ENCODE measurements at places on chromosomes 2 and 18.

GRCh38 chr18:24263050-24263449 lies 124.2 kb downstream of the CABYR start:
- H3K4me1 ChIP-seq = no peaks in the 10 kb centered on the region
- no peak for DNase-seq
- no peaks in the 10 kb centered on the region for H3K27me3 ChIP-seq
- H3K27ac ChIP-seq = peak overlapping the region; percentile 4

- no peak overlapping the region for H3K27ac ChIP-seq
- no peaks in the 10 kb centered on the region for H3K36me3 ChIP-seq
- H3K4me3 ChIP-seq = no peak overlapping the region
- H3K4me1 ChIP-seq = no peaks in the 10 kb centered on the region
These were observed 205.4 kb downstream of the PPP1R1C start for GRCh38 chr2:182191061-182191460.

DNA sequence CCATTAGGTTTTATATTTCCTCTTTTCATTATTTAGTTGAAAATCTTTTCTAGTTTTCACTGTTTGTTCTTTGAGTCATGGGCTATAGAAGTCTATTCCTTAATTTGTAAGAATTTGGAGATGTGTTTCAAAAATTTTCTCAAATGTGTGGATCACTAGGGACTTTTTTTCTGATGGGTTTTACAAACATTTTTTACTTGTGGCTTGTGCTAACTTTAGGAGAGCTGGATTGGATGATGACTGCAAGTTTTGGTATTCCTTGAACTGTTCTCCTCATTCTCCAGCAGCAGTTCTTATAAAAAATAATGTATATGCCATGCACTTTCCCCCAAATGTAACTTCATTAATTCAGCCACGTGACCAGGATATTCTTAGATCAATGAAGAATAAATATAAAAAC lies 94.7 kb upstream of the CWC22 start:
- no peak for DNase-seq
- H3K4me1 ChIP-seq = no peaks in the 10 kb centered on the region
- H3K27ac ChIP-seq = no peak overlapping the region

GRCh38 chr2:115807276-115807675 lies 1364.8 kb downstream of the DPP10 start:
- H3K36me3 ChIP-seq = no peaks in the 10 kb centered on the region
- no peak overlapping the region for H3K4me3 ChIP-seq
- no peak overlapping the region for H3K27ac ChIP-seq
- no peaks in the 10 kb centered on the region for H3K4me1 ChIP-seq
- H3K27me3 ChIP-seq = no peaks in the 10 kb centered on the region

DNA sequence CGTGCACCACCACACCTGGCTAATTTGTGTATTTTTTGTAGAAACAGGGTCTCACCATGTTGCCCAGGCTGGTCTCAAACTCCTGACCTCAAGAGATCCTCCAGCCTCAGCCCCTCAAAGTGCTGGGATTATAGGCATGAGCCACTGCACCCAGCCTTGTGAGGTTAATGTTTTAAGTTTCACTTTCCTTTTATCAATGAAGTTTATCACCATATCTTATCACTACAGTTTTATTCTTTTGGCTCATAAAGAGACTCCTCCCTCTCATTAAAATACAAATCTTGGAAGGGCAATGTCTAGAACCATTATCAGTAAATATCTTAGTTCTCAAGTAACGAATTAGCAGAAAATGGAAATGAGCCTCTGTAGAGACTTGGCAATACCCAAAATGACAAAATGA lies 173.8 kb downstream of the BCL11A start:
- H3K27me3 ChIP-seq = no peaks in the 10 kb centered on the region
- H3K27ac ChIP-seq = no peak overlapping the region
- no peaks in the 10 kb centered on the region for H3K36me3 ChIP-seq
- no peaks in the 10 kb centered on the region for H3K4me1 ChIP-seq
- no peak for DNase-seq

DNA sequence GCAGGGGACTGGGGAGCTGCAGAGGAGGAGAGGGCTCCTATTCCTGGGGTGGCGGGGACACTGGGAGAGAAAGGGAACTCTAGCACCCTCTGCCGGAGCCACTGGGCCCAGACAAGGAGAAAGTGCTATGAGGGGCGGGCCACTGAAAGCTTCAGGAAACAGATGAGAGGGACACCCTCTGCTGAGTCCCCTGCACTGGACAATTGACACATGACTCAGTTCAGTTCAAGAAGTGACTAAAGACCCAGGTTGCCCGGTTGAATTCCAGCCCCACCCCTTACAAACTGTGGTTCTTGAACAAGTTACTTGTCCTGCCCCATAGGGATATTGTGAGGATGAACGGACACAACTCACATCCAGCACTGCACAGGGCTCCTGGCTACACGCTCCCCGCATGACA lies 5.0 kb downstream of the RUFY4 start:
- no peaks in the 10 kb centered on the region for H3K27me3 ChIP-seq
- H3K36me3 ChIP-seq = no peaks in the 10 kb centered on the region
- no peak overlapping the region for H3K4me3 ChIP-seq
- no peak overlapping the region for H3K27ac ChIP-seq

GRCh38 chr2:235523021-235523420 lies 29.2 kb downstream of the AGAP1 start:
- DNase-seq = no peak
- no peaks in the 10 kb centered on the region for H3K4me1 ChIP-seq
- H3K27me3 ChIP-seq = no peaks in the 10 kb centered on the region
- no peaks in the 10 kb centered on the region for H3K36me3 ChIP-seq
- no peak overlapping the region for H3K4me3 ChIP-seq

DNA sequence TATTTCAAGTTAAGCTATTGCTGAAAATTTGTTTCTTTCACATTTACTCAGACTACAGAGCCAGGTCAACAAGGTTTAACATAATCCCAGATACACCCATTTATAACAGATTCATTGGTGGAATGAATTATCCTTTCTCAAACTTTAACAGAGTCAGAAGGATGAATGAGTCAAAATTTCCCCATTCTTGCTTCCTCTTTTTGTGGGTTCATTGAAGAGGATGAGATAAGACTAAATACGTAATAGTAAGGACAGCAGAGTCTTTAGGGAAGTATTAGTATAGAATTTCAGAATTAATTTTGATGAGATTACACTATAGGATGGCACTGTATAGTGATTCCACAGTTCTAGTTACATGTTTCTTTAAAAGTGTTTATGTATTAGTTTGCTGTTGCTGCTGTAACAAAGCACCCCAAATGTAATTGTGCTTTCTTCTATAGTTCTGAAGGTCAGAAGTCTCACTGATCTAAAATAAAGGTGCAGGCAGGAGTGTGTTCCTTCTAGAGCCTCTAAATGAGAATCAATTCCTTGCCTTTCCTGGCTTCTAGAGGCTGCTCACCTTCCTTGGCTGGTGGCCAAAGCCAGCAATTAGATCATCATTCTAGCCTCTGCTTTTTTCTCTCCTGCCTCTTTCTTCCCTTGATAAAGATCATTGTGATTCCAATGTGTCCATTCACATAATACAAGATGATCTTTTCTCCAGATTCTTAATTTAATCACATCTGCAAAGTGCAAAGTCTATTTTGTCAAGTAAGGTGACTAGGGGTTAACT lies 309.3 kb upstream of the PIK3C3 start:
- DNase-seq = no peak
- no peaks in the 10 kb centered on the region for H3K4me1 ChIP-seq
- no peak overlapping the region for H3K27ac ChIP-seq
- no peak overlapping the region for H3K4me3 ChIP-seq

- no peaks in the 10 kb centered on the region for H3K36me3 ChIP-seq
- no peak for DNase-seq
- no peaks in the 10 kb centered on the region for H3K4me1 ChIP-seq
- H3K27ac ChIP-seq = no peak overlapping the region
- no peaks in the 10 kb centered on the region for H3K27me3 ChIP-seq
These were observed 52.2 kb upstream of the PTPRM start for GRCh38 chr18:7514796-7515440.

DNA sequence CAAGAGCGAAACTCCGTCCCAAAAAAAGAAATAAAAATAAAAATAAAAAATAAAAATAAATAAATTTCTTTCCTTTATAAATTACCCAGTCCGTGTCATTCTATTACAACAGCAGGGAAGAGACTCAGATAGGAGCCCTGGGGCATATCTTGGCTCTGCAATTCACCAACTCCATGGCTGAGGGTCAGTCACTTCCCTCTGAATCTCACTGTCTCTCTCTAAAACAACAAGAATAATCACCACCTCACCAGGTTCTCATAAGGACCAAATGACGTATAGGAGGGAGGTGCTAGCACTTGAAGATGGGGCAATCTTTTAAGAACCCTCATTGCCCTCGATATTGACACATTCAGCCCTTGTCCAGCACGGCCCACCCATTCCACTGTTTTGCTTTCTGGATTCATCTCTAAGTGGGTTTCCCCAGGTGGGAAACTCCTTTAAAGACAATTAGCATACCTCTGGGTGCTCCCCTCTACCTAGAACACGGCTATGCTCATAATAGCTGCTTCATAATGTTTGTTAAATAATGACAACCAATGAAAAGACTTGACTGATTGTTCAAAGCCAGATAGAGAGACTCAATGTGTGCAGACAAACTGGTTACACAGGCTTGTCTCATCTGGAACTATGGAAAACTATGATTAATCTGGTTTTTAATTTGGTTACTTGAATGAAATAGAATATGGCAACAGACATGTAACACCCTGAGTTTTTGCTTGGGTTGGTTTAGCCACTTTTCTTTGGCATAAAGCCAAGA lies 15.1 kb downstream of the MYCN start:
- H3K36me3 ChIP-seq = no peaks in the 10 kb centered on the region
- H3K27ac ChIP-seq = no peak overlapping the region
- H3K27me3 ChIP-seq = no peaks in the 10 kb centered on the region
- peak; percentile 19 for DNase-seq

DNA sequence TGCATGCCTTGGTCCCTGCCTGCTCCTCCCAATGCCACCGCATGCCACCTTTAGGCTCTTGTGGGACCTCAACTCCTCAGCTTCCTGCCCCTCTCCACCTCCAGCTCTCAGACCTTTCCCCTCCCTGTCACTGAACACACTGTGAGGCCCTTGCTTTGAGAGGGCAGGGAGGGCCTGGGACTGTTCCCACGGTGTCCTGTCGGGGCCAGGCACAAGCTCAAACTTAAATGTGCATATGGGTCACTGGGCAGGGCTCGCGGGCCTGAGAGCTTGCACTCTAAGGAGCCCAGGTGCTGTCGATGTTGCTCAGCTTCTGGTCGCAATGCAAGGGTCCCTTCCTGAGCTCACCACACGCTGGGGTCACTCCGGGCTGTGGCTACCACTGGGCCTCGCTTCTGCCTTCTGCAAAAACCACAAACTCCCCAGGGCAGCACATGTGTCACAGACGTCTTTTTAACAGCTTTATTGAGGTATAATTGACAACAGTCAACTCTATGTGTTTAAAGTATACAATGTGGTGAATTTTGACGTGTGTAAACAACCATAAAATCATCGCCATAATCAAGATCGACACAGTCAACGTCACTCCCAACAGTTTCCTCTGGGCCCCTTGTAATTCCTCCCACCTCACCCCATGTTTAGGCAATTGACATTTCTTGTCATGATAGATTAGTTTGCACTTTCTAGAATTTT lies 11.9 kb upstream of the B3GNT7 start:
- H3K4me3 ChIP-seq = no peak overlapping the region
- H3K36me3 ChIP-seq = no peaks in the 10 kb centered on the region
- H3K27ac ChIP-seq = no peak overlapping the region
- H3K4me1 ChIP-seq = no peaks in the 10 kb centered on the region

DNA sequence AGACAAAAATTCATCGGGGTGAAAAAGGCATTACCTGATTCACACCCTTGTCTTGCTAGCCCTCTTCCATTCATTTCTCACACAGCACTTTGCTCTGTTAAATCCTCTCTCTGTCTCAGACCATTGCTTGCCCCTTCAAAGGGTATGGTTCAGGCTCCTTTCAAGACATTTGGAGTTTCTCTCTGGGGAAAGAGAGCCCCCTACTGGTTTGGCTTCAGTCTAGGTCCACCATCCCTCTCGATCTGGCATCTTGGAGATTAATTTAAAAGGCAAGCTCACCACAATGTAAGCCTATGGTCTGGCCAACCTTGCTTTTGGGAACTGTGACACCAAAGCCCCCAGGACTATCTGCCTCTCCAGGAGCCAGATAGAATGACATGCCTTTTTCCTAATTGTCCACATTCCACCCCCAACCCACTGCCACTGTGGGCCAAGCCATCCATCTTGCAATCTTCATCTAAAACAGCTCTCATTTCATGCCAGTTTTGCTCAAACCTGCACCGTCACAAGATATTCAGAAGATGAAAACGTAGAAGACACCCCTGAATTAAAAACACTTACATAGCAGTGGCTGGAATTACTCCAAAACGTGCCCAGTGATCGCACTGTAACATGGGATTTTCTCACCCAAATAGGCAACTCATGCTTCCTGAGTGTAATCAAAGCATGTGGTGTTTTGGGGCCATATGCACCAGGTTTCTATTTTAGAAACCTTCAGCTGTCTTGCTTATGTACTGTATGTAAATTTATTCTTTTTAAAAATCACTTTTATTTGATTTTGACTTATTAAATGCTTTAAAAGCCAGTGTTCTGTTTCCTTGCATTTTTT lies 93.9 kb downstream of the FARSB start:
- H3K27ac ChIP-seq = no peak overlapping the region
- no peak overlapping the region for H3K4me3 ChIP-seq
- H3K27me3 ChIP-seq = no peaks in the 10 kb centered on the region
- no peaks in the 10 kb centered on the region for H3K4me1 ChIP-seq

DNA sequence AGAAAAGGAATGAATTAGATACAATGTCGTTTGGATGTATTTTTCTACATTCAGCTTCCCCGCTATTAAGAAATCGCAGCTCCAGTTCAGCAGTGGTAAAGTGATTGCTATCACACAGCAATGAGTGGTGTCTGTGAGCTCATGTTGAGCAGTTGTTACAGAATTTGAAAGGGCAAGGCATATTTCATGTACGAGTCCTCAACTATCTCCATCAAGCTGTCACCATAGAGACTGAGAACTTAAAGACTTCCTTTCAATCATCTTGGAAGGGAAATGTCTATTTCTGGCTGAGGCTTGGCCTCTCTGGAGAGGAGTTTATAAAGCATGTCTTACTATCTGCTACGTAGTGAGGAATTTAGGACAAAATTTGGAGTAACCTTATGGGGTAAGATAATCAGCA lies 24.4 kb upstream of the FAM117B start:
- no peak overlapping the region for H3K27ac ChIP-seq
- H3K4me3 ChIP-seq = no peak overlapping the region
- DNase-seq = no peak
- H3K4me1 ChIP-seq = no peaks in the 10 kb centered on the region
- no peaks in the 10 kb centered on the region for H3K27me3 ChIP-seq
- no peaks in the 10 kb centered on the region for H3K36me3 ChIP-seq
